Activated CD4-positive, alpha-beta T cell treated with anti-CD3 and anti-CD28 coated beads, Interleukin-2, amount 50 U/mL, for 48 hours (primary cell): ENCODE measurements at places on chromosomes 3 and 15.

DNA sequence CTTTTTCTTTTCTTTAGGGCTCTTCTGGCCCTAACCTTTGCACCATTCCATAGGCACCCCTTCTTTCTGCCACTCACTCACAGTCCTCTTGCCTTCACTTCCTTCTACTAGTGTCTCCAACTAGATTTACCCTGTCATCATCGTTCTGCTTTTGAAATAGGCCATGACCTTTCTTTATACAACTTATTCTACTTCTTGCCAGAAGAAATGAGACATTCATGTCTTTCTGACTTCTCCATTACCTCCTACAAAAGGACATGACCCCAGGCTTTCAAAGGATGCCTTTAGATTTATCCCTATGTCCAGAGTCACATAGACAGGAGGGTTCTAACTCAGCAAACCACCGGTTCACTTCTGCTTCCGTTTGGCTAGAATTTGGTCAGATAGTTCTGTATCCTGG lies 336.4 kb upstream of the LRRFIP2 start:
- DNase-seq: no peak

DNA sequence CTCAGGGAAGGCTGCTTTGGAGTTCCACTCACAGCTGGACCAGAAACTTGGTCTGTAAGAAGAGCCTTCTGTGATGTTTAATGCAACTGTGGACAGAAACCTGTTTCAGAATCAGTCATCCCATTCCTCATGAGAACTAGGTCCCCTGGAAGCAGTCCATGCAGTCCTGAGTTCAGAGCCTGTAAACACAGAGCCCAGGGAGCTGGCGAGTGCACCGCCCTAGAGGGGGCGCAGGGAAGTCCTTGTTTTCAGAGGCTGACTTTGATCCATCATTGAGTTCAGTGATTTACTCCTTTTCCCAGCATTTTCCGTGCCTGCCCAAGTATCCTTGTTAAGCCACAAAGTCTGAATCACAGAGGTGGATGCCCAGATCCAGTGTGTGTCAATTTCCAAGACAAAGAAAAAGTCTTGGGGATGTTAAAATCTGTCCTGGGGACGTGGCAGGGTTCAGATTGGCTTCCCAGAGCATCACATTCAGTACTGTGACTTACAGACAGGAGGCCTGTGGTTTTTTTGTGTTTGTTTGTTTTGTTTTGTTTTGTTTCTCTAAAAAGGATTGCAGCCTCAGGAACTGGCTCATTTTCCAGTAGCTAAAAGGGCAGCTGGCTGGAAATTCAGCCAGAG lies 9.8 kb upstream of the TXNRD3 start:
- DNase-seq: no peak

- no peak for DNase-seq
Observed at GRCh38 chr3:29642393-29643033, 361.6 kb downstream of the RBMS3 start.

- DNase-seq: no peak
Observed at GRCh38 chr15:63490345-63491034, 13.9 kb upstream of the USP3 start.

DNA sequence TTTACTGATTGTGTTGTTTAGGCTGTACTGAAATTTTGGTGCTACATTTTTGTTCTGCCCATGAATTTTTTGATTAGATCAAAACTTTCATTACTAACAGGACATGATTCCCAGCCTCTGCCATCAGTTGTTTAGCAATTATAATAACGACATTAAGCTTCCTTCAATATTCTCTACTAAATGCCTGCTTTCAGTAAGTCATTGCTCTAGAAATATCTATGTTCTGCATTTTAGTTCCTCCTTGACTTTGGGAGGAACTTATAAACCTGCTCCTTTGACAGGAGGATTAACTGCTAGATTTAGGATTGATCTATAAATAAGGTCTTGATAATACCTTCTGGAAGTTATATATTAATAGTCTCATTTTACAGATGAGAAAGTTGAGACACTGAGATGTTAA lies 269.1 kb downstream of the RAP2B start:
- no peak for DNase-seq

- DNase-seq: no peak
Observed at GRCh38 chr15:82750831-82751180, 41.1 kb upstream of the AP3B2 start.

GRCh38 chr3:30984855-30985749 lies 90.6 kb upstream of the GADL1 start:
- no peak for DNase-seq

DNA sequence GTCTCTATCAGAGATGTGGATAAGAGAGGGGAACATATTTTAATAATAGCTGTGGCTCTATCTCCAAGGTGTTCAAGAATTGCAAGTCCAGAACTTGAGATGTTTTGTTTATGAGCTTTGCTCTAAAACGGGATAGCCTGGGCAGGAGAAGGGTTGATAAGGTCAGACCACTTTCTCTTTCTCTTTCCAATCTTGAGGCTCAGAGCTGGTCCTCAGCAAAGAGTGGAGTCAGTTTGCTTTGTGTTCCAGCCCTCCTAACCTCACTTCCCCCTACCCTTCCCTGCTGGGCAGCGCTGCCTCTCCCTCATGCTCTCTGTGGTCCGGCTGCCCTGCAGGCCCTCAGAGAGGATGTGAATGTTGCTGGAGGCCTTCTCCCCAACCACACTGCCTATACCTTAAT lies 13.8 kb downstream of the KLHL6 start:
- DNase-seq: no peak

GRCh38 chr3:130543322-130543721 lies 26.3 kb downstream of the COL6A6 start:
- DNase-seq: no peak

- DNase-seq: no peak
Observed at GRCh38 chr3:20137647-20138046, 48.4 kb downstream of the SGO1 start.

GRCh38 chr3:151483961-151484520 lies 23.2 kb upstream of the IGSF10 start:
- DNase-seq: no peak

DNA sequence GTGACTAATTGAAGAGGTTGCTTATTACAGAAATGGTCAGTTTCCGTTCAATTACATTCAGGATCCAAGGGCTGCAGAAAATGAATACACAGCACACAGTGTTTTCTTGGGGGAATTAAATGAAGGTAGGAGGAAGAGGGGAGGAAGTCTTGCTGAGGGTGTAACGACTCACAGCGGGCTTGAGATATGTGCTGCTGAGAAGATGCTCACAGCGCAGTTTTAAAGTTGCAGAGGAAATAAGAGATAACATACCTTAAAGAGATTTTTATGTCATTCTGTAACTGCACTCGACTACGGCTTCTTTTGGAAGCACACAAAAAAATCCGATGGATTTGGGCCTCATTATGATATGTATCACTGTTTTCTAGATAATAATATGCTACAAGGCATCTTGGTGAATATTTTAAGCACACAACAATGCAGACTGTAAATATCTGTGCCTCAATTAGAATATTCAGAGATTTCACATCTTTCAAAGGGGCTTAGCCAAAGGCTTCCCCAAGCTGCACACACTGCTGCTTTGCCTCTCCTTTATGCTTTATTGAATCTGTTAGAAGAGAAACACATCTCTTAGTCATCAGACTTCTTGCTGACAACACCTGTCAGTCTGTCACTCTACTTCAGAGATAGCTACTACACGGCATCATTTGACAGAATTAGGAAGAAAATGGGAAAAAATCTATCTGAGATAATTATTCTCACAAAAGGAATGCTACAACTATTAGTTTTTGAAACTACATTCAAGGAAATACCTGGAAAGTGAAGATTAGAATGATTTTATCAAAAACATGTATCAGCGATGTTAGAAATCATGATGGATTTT lies 773.2 kb downstream of the OTOL1 start:
- no peak for DNase-seq

DNA sequence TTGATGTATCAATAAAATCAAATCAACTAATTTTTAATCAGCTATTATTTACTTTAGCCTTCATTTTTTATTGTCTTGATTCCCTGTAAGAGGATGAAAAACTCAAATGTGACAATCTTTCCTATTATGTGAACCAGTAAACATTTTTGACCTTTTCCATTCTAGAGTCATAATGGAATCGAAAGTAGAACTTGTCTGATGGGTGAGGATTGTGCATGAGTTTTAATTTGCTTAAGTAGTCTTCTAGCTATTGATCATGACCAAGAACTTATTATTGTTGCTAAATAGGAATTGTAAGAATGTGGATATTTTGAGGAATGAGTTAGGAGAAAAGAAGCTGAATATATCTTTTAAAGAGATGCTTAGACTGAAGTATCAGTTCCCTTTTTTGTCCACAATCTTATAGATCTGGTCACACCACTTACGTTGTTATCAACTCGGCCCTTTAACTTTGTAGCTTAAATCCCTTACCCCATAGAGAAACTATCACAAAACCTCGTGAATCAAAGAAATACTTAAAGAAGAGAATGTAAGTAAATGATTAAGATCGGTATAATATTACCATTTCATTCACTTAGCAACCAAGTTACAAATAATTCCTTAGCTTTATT lies 147.3 kb downstream of the TP63 start:
- no peak for DNase-seq

DNA sequence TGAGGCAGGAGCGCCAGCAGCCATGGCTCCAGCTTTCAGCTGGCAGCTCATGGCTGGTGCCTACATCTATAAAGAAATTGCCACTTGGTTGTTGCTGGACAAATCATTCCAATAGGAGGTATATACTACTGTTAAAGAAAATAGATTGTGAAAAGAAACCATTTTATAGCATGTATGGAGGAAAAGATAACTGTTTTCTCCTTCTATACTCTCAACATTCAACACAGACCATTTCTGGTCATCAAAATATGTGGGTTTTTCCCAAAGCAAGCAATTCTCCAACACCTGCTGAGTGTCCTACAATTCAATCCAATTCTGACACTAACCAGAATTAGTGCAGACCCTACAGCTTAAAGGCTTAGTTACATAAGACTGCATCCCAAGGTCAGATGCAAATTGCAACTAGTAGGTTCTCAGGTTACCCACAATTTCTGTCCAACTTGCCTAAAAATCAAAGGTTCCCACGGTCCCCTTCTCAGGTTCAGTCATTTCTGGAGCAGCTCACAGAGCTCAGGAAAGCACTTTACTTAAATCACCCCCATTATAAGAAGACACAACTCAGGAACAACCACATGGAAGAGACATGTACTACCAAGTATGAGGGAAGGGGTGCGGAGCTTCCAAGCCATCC lies 42.4 kb upstream of the STRIT1 start:
- DNase-seq: no peak

DNA sequence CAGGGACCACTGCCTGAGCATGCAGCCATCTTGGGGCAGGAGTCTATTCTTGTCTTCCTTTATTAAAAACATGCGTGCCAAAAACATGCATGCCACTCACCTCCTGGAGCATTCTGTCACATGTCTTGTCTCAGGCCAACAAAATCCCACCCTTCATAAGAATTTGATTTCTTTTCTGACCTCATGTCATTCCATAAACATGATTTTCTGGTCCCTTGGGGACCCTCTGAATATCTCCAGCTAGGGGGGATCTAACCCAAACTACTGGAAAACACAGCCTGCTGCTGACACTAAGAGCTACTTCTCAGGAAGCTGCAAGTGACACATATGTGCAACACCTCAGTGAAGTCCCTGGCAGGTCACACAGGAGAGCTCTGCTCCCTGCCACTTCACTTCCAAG lies 26.8 kb upstream of the NOX5 start:
- no peak for DNase-seq

GRCh38 chr3:160134454-160134853 lies 90.8 kb upstream of the C3orf80 start:
- DNase-seq: no peak

GRCh38 chr3:161028555-161029153 lies 76.5 kb downstream of the B3GALNT1 start:
- no peak for DNase-seq
